ENCODE measurements at places on chromosomes 1 and 21.

DNA sequence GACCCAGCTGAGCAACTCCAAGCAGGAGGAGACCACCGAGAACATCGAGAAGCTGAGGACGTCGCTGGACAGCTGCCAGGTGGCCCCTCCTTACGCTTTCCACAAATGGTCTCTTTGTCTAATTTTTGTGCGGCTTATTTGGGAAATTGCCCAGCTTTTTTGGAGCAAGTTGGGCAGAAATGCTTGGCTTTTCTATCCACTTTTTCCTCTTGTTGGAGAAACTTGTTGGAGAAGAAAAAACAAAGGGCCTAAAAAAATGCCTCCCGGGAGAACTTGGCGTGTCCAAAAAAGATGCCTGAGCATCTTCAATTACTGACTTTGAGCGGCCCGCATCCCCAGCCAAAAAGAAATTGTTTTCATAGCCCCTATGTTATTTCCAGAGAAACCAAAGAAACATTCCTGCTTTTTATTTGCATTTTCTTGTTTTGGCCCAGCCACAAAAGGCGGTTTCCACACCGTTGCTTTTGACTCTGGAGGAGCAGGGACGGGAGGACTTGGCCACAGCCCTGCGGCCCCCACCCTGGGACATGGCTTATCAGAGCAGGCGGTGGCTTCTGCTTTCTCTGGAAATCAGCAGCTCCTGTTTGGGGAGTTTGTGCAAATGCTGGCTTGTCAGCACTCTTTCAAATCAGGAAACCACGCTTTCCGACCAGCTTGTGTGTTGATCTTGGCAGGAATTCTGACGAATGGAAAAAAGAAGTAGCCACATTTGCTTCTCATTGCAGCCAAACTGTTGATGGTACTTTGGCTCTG is 81.2 kb upstream of the EFHD2 start:
- DNase-seq: no peak

DNA sequence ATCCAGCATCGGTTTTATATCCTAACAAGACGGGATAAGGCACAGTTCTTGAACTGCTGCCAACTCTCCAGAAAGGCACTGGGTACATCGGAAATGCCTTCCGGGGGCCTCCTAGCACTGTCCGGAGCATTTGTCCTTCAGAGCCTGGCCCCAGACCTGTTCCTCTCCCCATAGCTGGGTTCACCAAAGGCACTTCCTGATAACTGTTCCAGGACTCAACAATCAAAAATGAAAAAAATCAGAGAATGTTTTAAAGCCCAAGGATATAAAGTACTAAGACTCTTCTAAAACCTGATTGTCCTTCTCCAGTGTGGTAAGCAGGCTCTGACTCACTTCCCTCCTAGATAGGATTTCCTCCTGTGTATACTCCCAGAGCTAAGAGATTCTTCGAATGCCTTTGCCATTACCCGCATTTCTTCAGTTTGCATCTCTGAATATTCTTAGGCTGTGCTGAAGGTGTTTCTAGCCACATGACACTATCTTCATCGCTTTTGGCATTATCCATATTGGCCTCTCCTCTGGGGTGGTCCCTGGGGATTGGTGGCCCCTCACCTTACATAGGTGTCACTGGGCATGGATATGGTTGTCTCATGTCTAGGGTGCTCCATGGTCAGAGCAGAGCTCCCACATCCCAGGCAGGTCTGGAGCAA is 112.9 kb downstream of the ZBTB18 start:
- DNase-seq: no peak

DNA sequence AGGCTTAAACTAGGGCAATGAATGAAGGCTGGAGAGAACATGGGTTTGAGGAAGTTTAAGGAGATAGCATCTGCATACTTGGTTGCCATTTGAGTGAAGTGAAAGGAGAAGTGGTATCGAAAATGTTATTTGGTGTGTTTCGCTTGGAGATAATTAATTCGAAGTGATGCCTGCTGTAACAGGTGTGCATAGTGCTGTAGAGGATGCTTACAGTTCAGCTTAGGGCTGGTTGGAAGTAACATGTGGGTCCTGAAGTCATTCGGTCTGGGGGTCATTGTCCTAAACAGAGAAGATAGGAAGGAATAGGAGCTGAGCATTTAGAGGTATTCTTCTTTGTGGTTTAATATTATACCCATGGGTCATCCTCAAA is 301 bp upstream of the NUDT17 start:
- no peak for DNase-seq

DNA sequence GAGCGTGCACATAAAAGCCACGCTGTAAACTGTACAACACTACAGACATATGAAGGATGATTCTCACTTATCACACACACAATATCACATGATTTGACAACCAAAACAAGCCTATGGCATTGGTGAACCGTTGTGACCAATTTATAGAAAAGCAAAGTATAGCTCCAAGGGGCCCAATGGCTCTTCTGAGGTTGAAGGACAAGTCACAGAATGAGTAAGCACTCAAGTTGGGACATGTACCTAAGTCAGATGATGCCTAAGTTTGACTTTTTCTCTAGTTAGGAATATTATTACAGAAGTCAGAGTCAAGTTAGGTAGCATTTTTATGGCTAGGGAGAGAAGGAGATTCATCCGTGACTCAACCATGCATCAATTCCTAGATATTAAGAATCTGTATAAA is 45.7 kb downstream of the PLPP3 start:
- DNase-seq: no peak

DNA sequence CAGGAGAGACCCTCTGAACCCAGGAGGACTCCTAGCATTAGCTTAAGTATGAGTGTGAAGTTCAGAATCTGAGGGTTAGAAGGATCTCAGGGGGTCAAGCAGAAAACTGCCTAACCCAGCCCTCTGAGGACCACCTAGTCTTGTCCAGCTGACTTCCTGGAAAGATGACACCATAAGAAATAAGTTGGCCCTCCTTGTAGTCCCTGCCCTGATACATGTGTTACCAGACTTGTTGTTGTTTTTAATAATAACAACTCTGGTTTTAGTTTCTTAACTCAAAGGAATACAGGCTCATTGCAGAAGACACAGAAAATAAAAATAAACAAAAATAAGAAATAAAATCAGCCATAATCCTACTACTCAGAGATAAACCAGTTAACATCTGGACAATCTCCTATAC is 21.8 kb upstream of the SARS1 start:
- DNase-seq: no peak

DNA sequence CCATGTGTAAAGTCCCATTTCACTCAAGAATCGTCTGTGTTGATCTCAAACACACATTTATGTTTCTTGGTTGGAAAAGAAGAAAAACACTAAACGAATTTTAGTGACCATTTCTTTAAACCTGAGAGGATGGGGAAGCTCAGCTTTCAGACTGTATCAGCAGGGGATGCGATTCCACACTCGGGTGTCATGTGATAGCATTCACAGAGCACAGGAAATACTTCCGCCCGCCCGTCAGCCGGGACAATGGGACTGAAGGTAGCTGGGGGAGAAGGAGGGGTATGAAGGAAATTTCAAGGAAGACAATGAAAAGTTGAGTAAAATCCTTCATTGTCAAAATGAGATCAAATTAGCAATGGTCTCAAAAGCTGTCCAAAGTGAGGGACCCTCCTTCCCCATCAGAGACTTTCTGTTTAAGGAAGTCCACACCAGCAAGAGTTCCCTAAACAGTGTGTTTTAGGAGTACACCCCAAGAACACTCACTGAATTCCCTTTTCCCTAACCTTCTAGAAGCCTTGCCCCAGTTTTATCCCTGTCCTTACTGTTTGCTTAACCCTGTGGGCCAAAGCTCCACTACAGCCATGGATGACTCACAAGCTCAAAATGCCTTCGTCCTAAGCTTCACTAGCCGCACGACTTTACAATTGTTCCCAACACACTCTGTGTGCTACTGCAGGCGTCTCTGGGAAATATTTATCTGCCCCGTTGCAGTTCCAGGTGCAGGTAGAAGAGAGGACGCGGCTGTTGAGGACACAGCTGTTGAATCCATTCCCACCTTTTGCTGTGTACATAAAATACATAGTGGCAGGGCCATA is 51.4 kb upstream of the SIM2 start:
- no peak for DNase-seq

GRCh38 chr1:220698607-220699016 is 8.4 kb downstream of the C1orf115 start:
- no peak for DNase-seq

- DNase-seq: no peak
Observed at GRCh38 chr1:235326719-235327558, 1.0 kb downstream of the ARID4B start.

GRCh38 chr21:45898781-45899180 is 82.8 kb upstream of the COL6A1 start:
- DNase-seq: no peak

DNA sequence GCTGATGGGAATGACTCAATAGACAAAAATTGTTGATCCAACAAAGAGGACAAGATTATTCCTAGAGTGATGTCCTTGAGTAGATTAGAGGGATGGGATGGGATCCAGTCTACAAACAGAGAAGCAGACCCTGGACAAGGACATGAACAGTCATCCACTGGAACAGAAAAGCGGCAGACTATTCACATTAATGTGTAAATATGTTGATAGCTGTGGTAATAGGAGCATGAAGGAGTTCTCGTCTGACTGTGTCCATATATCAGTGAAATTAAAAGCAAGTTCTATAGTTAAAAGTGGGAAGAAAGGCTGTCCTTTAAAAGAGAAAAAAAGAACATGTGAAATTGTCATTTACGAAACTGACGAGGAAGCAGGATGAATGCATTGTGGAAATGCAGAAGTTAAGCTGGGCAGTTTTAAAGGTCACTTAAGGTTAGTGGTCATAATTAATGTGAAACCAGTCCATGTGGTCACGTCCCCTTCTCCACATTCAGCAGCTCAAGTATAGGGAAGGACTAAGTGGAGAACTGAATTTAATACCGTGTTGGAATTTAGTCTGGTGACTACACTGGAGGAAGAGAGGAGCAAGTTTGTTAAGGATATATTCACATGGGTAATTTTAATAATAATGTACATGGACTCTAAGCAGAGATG is 62.1 kb downstream of the PIK3R3 start:
- no peak for DNase-seq

- DNase-seq: no peak
Observed at GRCh38 chr1:78234496-78234895, 188.7 kb downstream of the GIPC2 start.

DNA sequence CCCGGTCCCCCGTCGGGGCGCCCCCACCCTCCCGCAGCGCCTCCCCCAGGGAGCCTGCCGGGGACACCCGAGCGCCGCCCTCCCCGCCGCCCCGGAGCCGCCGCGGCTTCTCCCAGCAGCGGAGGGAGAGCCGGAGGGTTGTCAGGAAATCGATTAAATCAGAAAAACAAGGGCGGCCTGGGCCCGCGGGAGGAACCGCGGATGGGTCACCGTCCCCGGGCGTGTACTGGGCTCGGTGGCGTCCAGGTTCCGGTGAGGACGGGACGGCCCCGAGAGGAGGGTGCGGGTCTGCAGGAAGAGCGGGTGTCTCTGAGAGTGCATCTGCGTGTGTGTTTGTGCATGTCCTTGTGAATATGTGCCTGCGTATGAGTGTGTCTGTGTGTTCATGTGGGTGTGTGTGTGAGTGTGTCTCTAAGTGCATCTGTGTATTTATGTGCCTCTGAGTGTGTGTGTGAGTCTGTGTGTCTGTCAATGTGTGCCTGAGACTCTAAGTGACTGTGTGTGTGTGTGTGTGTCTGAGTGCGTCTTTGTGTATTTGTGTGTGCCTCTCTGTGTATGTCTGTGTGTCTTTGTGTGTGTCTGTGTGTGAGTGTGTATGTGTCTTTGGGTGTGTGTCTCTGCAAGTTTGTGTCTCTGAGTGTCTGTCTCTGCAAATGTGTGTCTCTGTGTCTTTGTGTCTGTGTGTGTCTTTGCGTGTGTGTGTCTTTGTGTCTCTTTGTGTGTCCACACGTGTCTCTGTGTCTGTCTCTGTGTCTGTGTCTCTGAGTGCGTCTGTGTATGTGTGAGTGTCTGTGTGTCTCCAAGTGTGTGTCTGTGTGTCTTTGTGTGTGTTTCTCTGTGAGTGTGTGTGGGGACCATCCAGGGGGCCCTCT is 1.1 kb downstream of the SPSB1 start:
- no peak for DNase-seq

DNA sequence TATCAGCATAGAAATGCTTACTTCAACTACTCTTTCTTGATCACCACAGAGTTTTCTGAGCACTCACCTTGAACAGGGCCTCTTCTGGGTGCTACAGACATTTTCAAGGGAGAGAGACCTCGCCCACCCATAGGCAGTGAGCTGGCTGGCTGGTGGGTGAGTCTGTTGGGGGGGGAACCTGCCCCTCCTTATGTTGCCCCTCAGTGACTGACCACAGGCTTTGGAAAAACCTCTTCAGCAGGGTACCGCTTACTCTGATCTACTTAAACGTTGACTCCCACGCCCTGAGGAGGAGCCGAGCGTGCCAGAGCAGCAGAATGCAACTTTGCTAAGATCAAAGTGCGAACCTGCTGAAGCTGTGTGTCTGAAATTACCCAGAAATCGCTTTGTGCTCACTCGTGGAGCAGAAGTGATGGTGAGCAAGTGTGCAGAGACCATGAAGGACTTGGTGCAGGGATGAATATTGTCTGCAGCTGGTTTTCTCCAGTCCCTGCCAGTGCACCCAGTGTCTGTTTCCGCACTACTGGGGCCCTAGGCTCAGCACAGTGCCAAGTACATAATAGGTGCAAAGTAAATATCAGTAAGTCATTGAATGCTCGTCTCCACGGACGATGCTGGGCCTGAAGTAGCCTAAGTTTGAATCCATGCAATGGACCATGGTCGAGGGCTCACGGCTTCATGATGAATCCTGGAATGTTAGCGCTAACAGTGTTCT is 158.7 kb upstream of the IRF2BP2 start:
- no peak for DNase-seq

- DNase-seq: no peak
Observed at GRCh38 chr21:17506951-17507350, 5.9 kb upstream of the CXADR start.

DNA sequence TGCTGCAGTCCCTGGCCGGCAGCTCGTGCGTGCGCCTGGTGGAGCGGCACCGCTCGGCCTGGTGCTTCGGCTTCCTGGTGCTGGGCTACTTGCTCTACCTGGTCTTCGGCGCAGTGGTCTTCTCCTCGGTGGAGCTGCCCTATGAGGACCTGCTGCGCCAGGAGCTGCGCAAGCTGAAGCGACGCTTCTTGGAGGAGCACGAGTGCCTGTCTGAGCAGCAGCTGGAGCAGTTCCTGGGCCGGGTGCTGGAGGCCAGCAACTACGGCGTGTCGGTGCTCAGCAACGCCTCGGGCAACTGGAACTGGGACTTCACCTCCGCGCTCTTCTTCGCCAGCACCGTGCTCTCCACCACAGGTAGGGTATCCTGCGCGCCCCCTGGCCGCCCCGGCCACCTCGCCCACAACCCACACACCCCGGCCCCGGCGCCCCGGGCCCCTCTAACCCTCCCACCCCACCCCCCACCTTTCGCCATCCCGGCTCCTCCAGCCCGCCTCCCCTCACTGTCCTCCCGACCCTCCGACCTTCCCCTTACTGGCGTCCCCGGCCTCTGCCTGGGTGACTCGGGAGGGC is 352 bp downstream of the KCNK1 start:
- DNase-seq: no peak

Data from ascending aorta (tissue), 2 donors.